ENCODE measurements at places on chromosomes 3 and 15. TPM values are rescaled to one million over a fixed set of nuclear protein-coding genes. Genes with fewer than 3 reads are reported as not detected.

DNA sequence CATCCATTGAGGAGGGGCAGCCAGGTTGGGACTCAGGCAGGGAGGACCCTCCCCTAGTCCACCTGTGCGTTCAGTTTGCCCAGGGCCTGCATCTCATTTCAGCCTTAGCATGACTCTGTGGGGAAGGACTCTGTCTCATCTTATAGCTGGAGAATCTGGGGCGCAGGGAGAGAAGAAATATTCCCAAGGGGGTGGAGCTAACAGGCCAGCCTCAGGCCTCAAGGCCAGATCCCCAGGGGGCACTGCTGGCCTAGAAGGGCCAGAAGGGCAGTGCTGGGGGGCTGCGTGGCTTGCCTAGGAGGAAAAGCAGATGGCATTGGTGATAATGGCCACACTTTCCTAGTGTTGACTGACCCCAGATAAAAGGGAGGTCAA, 10.9 kb downstream of the AMOTL2 start:
- peak overlapping the region; percentile 97 for H3K27ac ChIP-seq
- no peak for DNase-seq
- H3K27me3 ChIP-seq, result no peaks in the 10 kb centered on the region
- H3K4me3 ChIP-seq, result peak overlapping the region; percentile 36
- H3K36me3 ChIP-seq, result peaks cover 6% of the 10 kb centered on the region

GRCh38 chr3:29514912-29515311, 234.0 kb downstream of the RBMS3 start:
- H3K27me3 ChIP-seq, result no peaks in the 10 kb centered on the region
- H3K36me3 ChIP-seq, result no peaks in the 10 kb centered on the region
- H3K4me3 ChIP-seq, result no peak overlapping the region
- no peak overlapping the region for H3K27ac ChIP-seq
- DNase-seq, result no peak

DNA sequence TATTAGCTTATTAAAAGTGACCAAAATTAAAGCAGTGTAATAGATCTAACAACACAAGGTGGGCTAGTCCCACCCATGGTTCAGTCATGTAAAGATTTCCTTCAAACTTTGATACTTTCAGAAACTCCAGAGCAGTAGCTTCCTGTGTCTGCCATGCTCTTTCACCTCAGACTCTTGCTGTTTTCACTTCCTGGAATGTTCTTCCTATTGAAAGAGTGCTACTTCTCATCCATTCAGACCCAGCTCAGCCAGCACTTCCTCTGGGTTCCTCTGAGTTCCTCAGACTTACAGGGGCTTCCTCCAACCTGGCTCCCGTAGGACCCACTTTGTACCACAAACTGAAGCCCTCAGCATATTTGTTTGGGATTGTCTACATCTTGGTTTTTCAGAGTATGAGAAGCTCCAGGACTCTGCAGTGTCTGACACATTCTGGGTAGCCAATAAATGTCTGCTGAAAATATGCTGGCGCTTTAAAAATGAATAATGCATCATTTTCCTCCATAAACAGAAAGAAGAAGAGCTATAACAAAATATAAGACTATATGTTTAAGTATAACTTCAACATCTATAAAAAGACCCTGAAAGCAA, 18.0 kb downstream of the NCEH1 start:
- no peak overlapping the region for H3K4me3 ChIP-seq
- H3K36me3 ChIP-seq, result no peaks in the 10 kb centered on the region
- DNase-seq, result no peak
- no peaks in the 10 kb centered on the region for H3K27me3 ChIP-seq

DNA sequence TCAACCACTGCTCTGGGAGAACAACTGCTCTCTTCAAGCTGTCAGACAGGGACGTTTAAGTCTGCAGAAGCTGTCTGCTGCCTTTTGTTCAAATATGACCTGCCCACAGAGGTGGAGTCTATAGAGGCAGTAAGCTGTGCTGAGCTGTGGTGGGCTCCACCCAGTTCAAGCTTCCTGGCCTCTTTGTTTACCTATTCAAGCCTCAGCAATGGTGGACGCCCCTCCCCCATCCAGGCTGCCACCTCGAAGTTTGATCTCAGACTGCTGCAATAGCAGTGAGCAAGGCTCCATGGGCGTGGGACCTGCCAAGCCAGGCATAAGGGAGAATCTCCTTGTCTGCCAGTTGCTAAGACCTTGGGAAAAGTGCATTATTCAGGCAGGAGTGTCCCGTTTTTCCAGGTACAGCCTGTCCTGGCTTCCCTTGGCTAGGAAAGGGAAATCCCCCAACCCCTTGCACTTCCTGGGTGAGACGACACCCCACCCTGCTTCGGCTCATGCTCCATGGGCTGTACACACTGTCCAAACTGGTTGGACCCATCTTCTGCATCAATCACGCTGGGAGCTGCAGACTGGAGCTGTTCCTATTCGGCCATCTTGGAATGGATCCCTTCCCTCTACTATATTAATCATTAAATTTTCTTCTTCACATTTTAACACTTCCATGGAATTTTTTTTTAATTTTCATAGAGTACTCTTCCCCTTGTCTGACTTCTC, 167.0 kb upstream of the UBE2E2 start:
- no peak overlapping the region for H3K27ac ChIP-seq
- no peaks in the 10 kb centered on the region for H3K4me1 ChIP-seq
- H3K27me3 ChIP-seq, result no peaks in the 10 kb centered on the region
- H3K36me3 ChIP-seq, result no peaks in the 10 kb centered on the region

DNA sequence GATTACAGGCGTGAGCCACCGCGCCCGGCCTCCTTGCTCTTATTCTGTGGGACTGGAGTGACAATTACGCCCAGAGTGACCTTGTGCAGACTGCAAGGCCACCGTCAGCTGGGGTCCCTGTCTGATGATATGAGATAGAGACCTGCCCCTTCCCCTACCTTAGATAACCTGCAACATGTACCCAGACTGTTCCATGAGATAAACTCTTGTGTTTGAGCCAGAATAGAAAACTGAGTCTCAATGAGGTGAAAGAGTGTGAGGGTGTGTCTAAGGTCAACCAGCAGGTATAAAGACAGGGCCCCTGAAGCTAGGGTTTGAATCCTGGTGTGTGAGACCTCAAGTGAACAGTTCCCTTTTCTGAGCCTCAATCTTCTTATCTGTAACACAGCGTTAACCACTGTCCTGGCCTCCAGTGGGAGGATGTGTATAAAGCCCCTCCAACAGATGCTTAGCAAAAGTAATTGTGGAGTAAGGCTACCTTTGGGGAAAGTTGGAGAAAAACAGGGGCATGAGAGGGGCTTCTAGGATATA, 6.0 kb downstream of the TADA3 start:
- no peaks in the 10 kb centered on the region for H3K27me3 ChIP-seq
- no peaks in the 10 kb centered on the region for H3K4me1 ChIP-seq
- DNase-seq, result no peak
- H3K36me3 ChIP-seq, result peaks cover 7% of the 10 kb centered on the region
- H3K27ac ChIP-seq, result no peak overlapping the region

Gene KIF15
- 0.73 TPM for total RNA-seq

Gene GOLGA8H
- total RNA-seq, result 1.6 TPM

GRCh38 chr3:45826908-45827307, 15.0 kb downstream of the LZTFL1 start:
- no peak overlapping the region for H3K4me3 ChIP-seq
- H3K27ac ChIP-seq, result no peak overlapping the region
- H3K36me3 ChIP-seq, result peaks cover 4% of the 10 kb centered on the region
- no peak for DNase-seq

Measured in breast epithelium (tissue), 4 donors.